Stomach (tissue), 19 donors: ENCODE measurements at places on chromosomes 11 and 22. TPM values are rescaled to one million over a fixed set of nuclear protein-coding genes. Genes with fewer than 3 reads are reported as not detected.

Gene NOX4
- total RNA-seq = 1.0 TPM

Gene TMPRSS13
- total RNA-seq = 2.2 TPM

Gene MS4A2
- total RNA-seq = 7.4 TPM

Gene OR2D2
- total RNA-seq = not detected

Gene CBLIF
- 456 TPM for total RNA-seq

GRCh38 chr11:121571506-121571905, 118.7 kb upstream of the SORL1-AS1 start:
- no peak for DNase-seq
- no peaks in the 10 kb centered on the region for H3K4me1 ChIP-seq
- H3K27ac ChIP-seq = no peak overlapping the region
- no peaks in the 10 kb centered on the region for H3K27me3 ChIP-seq
- H3K4me3 ChIP-seq = no peak overlapping the region

DNA sequence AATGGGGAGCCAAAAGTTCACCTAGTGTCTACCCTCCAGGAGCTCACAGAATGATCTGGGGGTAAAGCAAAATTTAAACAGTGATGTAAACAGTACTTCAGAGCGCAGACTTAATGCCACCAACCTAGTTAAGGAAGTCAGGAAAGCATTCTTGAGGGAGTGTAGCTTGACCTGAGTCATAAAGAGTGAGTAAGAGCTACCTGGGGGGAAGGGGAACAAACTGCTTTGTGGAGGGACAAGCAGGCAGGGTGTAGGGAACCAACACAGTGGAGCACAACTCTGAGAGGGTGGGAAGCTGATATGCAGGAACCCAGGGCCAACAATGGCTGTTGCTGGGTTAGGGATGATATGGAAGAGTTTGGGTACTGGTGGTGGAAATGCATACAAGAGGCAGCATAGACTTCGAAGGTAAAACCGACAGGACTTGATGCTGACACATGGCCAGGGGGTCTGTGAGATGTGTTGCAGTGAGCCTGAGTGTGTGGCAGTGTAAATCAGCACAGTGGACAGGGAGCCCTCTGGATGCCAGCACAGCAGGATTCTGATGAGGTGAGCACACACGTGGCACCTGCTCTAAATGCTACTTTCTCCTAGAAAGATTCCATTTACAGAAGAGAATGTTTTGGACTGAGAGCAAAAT, 58.3 kb upstream of the CYP2D6 start:
- H3K36me3 ChIP-seq = no peaks in the 10 kb centered on the region
- no peaks in the 10 kb centered on the region for H3K27me3 ChIP-seq

- no peaks in the 10 kb centered on the region for H3K4me1 ChIP-seq
- no peak overlapping the region for H3K27ac ChIP-seq
- DNase-seq = no peak
- no peaks in the 10 kb centered on the region for H3K27me3 ChIP-seq
- no peak overlapping the region for H3K4me3 ChIP-seq
Measured at GRCh38 chr11:34292111-34292510, 65.7 kb downstream of the ABTB2 start.

DNA sequence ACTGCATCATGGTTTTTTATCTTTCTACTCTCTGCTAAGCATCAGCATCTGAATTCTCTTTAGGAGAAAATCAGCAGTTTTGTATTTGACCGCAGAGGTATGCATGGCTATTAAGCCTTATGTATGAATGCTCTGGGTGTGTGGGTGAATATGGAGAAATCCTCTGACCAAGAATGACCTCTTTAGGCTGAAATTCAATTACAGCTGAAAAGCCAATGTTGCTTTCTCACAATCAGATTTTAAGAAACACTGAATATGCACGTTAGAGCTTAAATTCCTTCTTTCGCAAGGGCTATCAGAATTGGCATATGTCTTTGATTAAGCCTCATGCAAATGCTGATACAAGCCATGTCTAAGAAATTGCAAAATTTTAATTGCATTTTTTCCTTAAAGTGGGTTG, 43.2 kb downstream of the ARHGAP42 start:
- no peak overlapping the region for H3K4me3 ChIP-seq
- no peaks in the 10 kb centered on the region for H3K36me3 ChIP-seq

GRCh38 chr22:45508814-45509213, 6.1 kb downstream of the FBLN1 start:
- peak overlapping the region; percentile 79 for H3K27ac ChIP-seq
- H3K4me3 ChIP-seq = no peak overlapping the region
- no peaks in the 10 kb centered on the region for H3K36me3 ChIP-seq
- DNase-seq = no peak

DNA sequence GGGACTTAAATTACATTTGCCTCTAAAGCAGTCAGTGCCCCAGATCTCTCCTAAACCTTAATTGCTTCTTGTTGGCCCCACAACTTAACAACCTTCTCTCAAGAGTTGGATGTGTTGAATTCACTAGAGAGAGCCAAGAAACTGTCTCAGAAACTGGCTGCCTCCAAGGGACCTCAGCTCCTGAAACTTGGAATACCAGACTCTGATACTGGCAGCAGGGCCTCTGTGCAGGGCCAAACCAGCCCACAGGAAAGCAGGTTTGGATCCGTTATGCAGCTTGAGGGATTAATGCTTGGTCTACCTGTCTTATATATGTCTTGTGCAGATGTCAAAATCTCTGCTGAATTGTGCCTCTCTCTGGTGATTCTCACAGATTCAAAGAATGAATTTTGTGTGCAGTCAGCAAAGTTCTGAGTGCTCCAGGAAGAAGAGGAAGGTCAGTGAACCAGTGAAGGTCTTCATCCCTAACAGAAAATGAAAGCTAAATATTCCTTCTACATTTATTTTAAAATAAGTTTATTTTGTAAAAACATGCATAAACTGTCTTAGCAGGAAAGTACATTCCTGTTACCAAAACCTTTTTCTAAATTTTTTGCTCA, 70.8 kb downstream of the LIF start:
- no peaks in the 10 kb centered on the region for H3K27me3 ChIP-seq
- no peaks in the 10 kb centered on the region for H3K4me1 ChIP-seq
- no peak overlapping the region for H3K4me3 ChIP-seq
- no peak for DNase-seq
- H3K27ac ChIP-seq = no peak overlapping the region

GRCh38 chr11:69006816-69007215, 6.2 kb downstream of the MRGPRF start:
- no peak for DNase-seq
- no peak overlapping the region for H3K27ac ChIP-seq
- peaks cover 23% of the 10 kb centered on the region for H3K36me3 ChIP-seq
- H3K27me3 ChIP-seq = peaks cover 11% of the 10 kb centered on the region
- H3K4me3 ChIP-seq = no peak overlapping the region

GRCh38 chr11:78699609-78700135, 125.0 kb upstream of the NARS2 start:
- H3K4me1 ChIP-seq = no peaks in the 10 kb centered on the region
- no peaks in the 10 kb centered on the region for H3K36me3 ChIP-seq
- H3K27me3 ChIP-seq = no peaks in the 10 kb centered on the region

- no peaks in the 10 kb centered on the region for H3K36me3 ChIP-seq
- H3K27ac ChIP-seq = no peak overlapping the region
- H3K27me3 ChIP-seq = no peaks in the 10 kb centered on the region
- DNase-seq = no peak
- peaks cover 35% of the 10 kb centered on the region for H3K4me1 ChIP-seq
Measured at GRCh38 chr11:27437829-27438594, 34.6 kb downstream of the LGR4 start.

DNA sequence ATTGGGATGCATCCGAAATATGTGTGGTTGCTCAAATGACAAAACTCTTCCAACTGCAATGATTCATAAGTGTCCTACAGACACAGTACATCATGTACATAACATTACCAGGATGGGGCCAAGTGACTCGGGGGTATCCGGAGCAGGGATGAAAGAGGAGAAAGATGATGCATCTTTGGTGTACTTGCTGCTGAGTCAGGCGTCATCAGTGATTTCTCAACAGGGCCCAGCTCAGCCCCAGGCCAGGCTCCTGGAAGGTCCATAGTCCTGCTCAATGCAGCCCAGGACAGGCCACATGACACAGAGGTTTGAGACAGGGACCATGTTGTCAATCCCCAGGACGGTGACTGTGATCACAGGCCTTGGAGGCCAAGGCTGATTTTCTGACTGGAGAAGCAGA, 59.3 kb downstream of the GGTLC2 start:
- no peaks in the 10 kb centered on the region for H3K36me3 ChIP-seq
- H3K4me3 ChIP-seq = no peak overlapping the region
- no peak for DNase-seq
- no peaks in the 10 kb centered on the region for H3K4me1 ChIP-seq

DNA sequence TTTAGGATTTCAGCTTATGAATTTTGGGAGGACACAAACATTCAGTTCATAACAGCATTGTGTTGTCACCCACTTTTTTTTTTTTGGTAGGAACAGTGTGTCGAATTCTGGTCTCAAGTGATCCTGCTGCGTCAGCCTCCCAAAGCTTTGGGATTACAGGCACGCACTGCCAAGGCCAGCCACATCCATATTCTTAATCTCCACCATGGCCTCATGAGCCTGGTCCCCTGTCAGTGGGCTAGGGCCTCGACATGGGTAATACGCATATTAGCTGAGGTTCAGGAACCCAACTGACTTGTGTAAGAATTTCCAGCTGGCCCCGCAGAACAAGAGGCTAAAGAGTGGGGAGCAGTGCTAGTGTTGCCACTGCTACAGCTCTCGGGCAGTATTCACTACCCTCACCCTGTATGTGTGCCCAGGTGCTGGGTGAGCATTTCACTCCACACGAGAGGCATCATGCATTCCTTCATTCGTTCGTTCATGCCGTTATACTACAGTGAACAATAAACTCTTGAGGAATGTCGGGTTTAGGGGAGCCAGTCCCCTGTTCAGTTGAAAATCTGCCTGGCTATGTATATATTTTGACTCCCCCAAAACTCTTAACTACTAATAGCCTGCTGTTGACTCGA, 5.2 kb upstream of the VPREB1 start:
- H3K27me3 ChIP-seq = peaks cover 59% of the 10 kb centered on the region
- no peaks in the 10 kb centered on the region for H3K4me1 ChIP-seq
- no peaks in the 10 kb centered on the region for H3K36me3 ChIP-seq
- H3K27ac ChIP-seq = no peak overlapping the region
